ENCODE measurements at places on chromosomes 6 and 20.

GRCh38 chr6:34239500-34239825 is 2.8 kb downstream of the HMGA1 start:
- no peak for DNase-seq

DNA sequence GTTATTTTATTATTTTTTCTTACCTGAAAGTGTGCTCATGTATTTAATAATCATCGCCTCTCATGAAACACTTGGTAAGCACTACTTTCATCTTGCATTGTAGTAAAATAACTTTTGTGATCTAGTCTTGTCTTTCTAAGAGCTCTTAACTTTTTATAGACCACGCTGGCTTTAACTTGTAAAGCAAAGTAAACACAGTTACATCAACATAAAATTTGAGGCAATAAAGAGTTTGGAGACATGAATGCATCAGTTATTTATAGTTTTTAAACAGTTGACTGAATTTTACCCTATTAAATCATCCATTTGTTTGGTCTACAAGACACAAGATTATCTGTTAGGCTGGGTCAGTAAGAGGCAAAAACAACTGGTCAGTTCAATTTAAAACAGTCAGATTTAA is 218.5 kb upstream of the KCNQ5 start:
- no peak for DNase-seq

GRCh38 chr6:129667621-129668020 is 42.4 kb downstream of the ARHGAP18 start:
- peak; percentile 92 for DNase-seq

DNA sequence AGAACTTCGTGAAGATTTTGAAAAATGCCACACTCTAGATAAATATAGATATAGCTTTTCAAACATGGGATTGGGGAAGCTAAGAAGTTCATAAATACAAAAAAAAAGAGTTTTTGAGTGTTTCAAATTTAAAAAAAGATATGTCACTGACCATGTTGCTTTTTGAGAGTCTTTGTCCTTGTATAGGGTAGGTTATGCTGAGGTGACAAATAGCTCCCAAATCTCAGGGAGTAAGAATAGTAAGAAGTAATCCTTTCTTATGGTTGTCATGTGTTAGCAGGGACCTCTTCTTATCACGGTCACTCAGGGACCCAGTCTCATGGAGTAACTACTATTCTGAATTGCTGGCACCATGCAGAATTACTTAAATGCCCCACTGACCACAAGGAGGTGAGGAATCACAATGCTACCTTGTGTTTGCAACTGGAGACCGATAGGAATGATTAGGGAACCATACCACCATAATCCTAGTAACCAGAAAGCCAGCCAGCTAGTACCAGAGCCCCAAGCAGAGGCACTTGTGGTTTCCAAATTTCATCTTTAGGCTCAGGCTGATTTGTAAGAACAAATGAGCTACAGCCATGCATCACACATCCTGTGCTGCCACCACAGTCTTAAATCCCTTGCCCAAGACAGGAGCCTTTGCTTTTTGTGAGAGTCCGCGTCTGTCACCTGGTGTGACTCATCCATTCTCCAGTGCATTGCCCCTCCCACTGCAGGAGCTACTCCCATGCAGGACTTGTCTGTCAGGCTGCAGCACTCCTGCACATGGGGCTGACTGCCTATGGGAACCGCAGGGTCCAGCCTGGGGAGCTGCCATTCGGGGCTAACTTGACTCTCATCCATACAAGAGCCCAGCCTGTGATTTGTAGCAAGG is 42.4 kb upstream of the ADGRF4 start:
- DNase-seq, result peak; percentile 31

DNA sequence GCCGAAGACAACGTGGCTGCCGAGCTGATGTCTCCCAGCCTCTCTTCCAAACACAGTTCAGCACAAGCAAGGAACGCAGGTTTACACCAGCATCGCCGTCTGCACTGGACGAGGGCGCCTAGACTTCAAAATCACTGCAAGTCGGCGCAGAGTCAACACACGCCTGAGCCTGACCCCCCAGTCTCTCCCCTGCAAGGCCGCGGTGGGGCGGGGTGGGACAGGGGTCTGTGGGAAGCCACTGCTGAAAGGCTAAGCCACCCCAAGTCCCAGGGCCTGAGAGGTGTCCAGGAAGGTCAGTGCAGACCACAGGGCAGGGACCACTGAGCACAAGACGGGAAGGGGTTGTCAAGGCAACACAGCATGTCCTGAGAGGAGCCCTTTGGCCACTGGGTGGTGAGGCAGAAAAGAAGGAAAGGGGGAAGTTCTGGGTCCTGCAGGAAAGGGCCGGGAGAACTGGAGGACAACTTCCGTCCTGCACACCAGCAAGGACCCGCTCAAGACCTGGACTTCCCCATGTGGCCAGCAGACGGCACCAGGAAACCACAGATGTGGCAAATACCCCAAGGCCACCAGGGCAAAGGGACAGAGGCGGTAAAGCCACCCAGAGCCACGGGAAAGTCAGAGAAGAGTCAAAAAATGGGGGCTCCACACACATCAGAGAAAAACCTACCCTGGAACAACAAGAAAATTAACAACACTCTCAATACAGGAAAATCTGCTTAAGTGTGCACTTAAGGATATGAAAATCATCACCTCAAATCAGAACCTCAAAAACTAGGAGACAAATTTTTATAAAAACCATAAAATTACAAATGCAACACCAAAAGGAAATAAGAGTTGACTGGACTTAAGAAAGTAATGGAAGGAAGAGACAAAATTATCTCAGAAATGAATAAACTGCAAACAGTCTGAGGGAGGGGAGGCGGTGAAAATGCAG is 84.8 kb downstream of the TAF4 start:
- no peak for DNase-seq

GRCh38 chr20:11271920-11272594 is 598.3 kb upstream of the JAG1 start:
- DNase-seq, result no peak

Measured in endothelial cell of umbilical vein (primary cell).